ENCODE measurements at places on chromosomes 2 and 18.

DNA sequence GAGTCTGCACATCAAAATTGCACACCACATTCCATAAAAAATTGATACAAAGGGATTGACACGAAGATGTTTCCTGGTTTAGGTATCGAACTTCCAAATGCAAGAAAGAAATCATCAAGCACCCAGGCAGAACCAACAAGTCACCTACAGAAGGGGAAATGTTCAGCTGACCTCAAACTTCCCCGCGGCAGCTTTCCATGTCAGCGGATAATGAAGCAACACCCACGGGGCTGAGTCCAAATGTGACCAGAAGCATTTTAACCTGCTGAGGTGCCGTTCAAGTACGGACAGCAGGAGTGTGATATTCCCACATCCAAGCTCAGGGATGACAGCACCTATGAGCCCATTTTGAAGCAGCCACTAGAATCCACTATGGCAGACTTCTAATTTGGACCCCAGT is 124.9 kb downstream of the GALNT14 start:
- no peak for DNase-seq

- peak; percentile 10 for DNase-seq
Observed at GRCh38 chr2:144703852-144704708, 184.2 kb upstream of the ZEB2 start.

DNA sequence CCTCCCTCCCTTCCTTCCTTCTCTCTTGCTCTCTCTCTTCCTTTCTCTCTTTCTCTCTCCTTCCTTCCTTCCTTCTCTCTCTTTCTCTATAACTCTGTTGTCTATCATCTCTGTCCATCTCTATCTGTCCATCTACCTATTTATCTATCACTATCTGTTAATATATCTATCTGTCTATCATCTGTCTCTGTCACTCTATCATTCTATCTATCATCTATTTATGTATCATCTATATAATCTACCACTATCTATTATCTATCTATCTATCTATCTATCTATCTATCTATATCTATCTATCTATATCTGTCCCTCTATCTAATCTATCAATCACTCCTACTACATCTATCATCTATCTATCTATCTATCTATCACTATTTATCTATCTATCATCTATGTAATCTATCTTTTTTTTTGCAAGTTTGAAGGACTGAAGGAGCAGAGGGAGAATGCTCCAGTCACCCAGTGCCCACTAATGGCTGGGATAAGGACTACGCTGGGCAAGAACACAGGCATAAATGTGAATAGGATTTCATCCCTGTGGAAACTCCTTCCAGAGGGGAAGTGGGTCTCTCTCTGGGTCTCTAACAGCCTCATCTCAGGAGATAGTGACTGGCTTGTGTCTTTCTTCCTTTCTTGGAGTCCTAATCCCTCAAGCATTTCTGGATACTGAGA is 427.0 kb downstream of the LPIN1 start:
- DNase-seq: no peak

DNA sequence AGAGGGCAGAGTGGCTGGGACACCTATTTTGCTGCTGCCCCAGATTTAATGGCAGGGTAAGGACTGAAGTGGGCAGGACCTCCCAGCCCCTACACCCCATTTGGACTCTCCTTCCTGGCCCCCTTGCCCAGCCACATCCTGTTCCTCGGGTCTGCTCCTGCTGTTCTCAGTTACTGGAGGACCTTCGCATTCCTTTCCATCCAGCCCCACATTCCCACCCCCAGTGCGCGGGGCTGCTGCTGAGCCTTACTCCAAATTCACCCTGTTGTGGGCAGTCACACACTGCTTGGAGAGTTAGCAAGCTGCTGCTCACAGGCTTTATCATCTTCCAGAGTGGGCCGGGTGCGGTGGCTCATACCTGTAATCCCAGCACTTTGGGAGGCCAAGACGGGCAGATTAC is 75.2 kb upstream of the SLC14A2 start:
- DNase-seq: no peak

- DNase-seq: no peak
Observed at GRCh38 chr2:26086779-26087178, 52.9 kb downstream of the RAB10 start.

DNA sequence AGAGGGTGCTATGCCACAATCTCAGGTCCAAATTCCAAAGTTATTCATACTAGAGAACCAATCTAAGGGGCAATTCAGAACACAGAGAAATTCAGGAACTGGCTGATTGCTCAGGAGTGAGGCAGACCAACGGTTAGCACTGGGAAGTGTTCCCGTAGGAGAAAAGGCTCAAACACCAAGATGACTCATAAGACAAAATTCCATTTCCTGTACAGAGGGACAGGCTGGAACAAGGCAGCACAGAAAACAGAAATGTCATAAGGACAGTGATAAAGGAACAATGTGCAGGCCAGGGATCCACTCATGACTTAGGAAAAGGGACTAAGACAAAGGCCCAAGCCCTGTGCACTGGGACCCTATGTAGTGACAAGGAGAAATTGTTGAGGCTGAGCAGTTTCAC is 54.2 kb downstream of the PDE1A start:
- DNase-seq: no peak

DNA sequence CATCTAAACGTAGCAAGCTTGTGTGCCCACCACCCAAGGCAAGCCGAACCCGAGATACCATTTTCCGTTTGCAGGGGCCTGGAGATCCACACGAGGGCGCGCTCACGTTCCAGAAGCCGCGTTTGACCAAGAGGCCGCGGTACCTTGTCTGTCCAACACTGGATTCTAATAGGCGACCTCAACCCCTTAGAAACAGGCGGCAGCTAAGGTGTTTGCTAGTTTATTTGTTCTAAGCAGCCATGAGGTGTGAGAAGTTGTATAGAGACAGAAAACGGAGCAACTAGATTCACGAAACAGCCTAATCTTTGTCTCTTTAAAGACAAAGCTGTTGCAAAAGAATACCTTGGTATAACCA is 4.2 kb downstream of the HOXD11 start:
- no peak for DNase-seq

DNA sequence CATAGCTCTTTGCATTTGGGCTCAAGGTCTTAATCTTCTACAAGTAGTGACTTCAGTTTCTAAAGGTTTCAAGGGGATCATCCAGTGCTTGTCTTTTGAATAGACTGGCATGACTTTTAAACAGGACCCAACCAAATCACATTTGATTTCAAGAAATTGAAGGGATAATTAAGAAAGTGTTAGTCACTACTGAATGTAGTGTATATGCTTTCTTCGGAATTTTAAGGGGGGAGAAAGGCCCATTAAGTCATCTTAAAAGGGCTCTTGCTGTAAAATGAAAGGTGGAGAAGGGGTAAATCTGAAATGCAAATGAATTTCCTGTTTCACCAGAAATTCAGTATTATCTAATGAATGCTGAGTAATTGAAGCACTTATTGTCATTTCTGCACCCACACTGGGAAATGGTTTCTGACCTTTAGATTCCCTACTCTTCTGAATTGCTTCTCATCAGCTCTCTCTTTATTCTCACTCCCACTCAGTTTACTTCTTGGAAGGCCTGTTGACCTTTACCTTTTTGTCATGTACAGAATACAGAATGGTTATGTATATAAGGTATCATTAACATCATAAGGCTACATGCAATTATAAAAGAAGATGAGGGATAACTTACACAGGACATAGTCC is 241.4 kb downstream of the SLC8A1 start:
- DNase-seq: no peak

DNA sequence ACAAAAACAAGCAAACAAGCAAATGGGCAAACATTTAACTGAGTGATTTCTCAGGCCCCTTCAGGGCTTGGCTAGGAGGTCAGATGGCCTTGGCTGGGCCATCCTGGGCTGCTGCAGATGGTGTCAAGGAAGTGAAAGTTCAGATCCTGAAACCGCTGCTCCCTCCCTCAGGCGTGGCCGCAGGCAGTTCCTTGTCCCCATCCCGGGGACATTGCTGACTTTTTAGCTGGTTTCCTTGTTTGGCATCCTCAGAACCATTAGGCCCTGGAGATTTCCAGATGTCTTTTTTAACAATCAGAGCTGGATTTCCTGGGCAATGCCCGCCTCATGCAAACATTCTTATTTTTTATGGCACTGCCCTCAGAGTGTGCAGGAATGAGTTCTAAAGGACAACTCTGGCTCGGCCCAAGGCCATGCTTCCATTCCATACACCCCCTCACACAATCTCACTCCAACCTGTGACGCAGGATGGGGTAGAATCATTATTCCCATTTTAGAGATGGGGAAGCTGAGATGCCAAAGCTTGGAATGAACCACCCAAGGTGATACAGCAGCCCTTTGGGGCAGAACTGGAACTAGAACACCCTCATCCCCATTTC is 86.1 kb upstream of the ZCCHC2 start:
- no peak for DNase-seq

DNA sequence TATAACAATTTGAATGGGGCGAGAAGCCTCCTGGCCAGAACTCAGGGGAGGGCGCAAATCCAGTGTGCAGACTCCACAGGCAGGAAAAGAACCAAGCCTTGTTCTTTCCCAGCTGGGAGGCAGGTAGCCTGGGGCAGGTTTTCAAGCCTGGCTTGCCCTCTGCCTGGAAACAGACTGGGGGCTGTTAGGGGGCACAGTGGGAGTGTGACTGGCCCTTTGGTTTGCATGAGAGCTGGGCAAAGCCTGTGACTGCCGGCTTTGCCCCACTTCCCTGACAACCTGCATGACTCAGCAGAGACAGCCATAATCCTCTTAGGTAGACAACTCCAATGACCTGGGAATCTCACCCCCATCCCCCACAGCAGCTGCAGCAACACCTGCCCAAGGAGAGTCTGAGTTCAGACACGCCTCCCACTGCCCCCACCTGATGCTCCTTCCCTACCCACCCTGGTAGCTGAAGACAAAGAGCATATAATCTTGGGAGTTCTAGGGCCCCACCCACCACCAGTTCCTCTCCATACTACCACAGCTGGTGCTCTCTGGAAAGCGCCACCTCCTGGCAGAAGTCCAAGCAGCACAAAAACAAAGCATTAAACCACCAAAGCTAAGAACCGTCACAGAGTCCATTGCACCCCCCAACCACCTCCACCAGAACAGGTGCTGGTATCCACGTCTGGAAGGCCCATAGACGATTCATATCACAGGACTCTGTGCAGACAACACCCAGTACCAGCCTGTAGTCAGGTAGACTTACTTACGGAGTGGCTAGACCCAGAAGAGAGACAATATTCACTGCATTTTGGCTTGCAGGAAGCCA is 402.5 kb downstream of the STK39 start:
- no peak for DNase-seq

DNA sequence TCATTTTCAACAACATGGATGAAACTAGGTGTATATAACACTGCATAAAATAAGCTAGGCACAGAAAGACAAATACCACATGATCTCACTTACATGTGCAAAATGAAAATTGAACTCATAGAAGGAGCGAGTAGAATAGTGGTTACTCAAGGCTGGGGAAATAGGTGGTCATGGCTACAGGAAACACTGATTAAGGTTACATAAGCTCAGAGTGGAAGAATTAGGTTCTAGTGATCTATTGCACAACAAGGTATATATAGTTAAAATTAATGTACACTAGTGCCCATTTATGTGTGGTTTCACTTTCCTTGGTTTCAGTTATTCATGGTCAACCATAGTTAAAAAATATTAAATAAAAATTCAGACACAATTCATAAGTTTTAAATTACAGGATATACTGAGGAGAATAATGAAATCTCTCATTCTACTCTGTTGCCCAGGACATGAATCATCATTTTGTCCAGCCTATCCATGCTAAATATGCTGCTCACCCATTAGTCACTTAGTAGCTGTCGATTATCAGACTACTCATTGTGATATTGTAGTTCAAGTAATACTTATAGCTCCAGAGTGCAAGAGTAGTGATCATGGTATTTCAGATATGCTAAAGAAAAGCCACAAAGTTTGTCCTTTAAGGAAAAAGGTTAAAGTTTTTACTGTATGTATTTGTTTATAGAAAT is 1530.9 kb upstream of the LRRTM1 start:
- DNase-seq: no peak

DNA sequence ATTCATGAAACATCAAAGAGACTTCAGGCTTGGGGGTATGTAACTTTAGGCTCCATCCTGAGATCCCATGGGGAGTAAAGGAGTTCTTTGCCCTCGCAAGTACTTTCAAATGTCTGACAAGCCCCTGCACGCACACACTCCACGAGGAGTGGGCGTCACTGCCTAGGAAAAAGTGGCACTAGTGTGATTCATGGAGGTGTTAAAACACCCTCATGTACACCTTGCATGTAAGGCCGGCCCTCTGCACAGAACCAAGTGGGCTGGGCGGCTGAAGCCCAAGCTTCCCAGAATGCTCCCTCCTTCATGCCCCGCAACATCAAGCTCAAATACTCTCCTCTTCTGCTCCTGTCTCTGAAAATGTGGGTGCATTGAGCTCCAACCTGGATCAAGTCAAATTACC is 7.8 kb downstream of the HS1BP3 start:
- no peak for DNase-seq

- DNase-seq: no peak
Observed at GRCh38 chr2:96514521-96514920, 9.4 kb upstream of the NEURL3 start.

- DNase-seq: no peak
Observed at GRCh38 chr2:58976375-58977071, 735.4 kb upstream of the FANCL start.

GRCh38 chr2:2187196-2187595 is 143.9 kb downstream of the MYT1L start:
- DNase-seq: no peak

DNA sequence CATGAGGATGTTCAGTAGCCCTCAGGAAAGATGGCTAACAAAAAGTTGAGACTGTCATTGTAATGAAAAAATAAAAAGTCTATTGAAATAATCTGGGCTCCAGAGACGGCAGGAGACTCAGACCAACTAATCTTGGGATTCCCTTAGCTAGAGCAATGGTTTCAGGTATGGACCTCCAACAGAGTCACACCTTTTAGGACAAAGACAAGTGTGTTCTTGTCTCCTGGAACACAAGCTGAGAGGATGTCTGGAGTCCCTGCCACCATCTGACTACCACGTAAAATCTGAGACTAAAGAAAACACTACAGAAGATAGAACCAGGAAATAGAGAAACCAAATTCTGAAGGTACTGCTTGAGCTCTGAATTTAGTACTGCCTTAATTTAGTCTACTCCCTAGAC is 103.3 kb upstream of the RBBP8 start:
- no peak for DNase-seq

DNA sequence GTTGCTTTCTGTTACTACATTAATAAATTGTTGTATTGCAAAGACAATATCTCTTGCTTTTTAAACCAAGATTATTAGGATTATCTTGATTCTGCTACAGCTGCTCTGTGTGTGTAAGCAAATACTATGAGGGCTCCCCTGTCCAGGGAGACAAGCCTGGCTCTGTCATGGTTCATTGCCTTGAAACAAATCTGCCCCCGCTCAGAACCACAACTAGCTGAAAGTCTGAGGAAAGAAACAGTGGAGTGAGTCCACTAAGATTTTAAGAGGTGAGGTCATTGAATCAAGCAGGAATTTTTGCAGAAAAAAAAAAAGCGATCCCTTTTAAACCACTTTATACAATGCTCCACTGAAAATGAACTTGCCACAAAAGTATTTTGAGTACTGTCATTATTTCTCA is 30.8 kb upstream of the LRRTM4 start:
- DNase-seq: no peak

GRCh38 chr2:30259827-30260679 is 28.7 kb downstream of the LBH start:
- no peak for DNase-seq

- no peak for DNase-seq
Observed at GRCh38 chr2:240822280-240822847, 2.3 kb upstream of the KIF1A start.

GRCh38 chr2:6103949-6104348 is 411.8 kb downstream of the SOX11 start:
- DNase-seq: no peak

- DNase-seq: no peak
Observed at GRCh38 chr2:84537251-84537650, 21.0 kb downstream of the DNAH6 start.

GRCh38 chr2:64950226-64951160 is 38.7 kb upstream of the SLC1A4 start:
- DNase-seq: no peak
